Fibroblast of mammary gland (primary cell): ENCODE measurements at places on chromosomes 7 and 10.
A peak's percentile ranks its signal among the peaks of the same experiment; 100 is the strongest.

- DNase-seq, result no peak
Observed at GRCh38 chr7:51308696-51309095, 7.9 kb downstream of the COBL start.

GRCh38 chr10:103967448-103968071 lies 620 bp downstream of the SLK start:
- DNase-seq, result peak; percentile 30

- peak; percentile 77 for DNase-seq
Observed at GRCh38 chr10:96073722-96074121, 30.3 kb downstream of the CCNJ start.

DNA sequence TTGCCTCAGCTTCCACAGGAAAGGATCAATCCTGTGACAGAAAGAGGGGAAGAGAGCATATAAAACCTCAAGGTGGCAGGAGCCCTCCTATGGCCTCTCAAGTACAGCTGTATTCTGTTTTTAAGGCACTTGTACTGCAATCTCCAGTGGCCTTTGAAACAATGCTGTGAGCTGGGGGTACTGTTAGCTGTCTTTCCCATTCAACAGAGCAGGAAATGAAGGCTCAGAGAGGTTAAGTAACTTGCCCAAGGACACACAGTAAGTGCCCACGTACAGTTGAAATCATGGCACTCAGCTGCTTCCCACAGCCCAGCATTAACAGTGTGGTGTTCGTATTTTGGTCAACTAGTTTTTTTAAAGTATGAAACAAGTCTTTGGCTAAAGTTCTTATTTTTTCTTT lies 34.0 kb downstream of the DUSP5 start:
- DNase-seq, result no peak

DNA sequence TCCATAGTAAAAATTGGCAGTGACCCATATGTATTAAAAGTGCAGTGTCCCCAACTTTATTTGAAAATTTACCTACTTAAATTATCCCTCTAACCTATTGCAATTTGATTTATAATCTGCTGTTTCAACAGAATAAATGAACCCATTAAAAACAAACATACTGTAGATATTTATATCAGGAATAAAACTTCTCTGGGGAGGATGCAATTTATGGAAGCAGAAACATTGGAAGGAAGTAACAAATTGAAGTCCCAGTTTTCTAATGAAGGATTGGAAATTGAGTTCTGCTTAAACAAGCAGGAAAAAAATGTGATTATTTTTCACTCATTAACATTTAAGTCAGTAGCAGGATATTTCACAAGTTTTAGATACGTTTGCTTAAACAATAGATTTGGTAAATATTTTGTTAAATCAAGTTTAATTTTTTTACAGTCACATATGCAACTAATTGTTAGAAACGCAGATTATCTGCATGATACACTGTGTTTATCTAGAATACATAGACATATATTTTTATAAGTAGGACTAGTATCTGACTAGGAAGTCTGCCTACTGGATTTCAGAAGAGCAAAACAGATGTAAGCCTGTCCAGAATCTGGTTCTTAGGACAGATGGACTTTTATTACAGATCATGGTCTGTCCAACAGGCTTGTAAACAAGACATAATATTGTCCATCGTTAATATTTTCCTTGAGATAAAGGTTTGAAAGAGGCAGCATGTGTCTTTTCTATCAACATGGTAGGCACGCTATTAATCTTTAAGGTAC lies 5.3 kb downstream of the AGMO start:
- no peak for DNase-seq

DNA sequence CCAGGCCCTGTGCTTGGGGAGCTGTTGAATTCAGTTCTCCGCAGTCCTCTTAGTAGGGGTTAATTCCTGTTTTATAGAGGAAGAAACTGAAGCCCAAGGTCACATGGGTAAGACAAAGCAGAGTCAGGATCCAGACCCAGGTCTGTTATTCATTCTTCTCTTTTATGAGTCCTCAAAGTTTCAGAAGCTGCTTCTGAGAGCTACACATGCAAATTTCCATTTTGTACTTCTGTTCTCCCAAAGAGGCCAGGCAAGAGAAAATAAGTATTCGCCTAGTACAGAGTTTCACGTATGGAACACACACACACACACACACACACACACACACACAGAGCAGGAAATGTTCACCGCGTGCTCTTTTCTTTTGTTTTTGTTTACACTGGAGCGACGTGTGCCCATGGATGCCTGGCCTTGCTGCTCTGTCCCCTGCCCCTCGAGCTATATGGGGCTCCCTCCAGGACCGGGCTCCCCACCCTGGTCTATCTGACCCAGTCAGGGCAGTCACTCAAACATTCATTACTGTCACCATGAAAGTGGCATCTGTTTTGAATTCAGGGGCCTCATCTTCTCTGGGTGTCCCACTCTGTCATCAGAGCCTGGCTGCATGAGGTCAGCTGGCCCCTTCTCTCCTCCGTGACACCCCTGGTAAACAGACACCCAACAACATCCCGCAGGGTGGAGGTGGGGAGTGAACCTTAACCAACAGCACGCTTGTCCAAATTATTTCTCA lies 84.4 kb downstream of the TNS3 start:
- no peak for DNase-seq

- no peak for DNase-seq
Observed at GRCh38 chr10:75406462-75407223, 5.1 kb upstream of the ZNF503 start.

DNA sequence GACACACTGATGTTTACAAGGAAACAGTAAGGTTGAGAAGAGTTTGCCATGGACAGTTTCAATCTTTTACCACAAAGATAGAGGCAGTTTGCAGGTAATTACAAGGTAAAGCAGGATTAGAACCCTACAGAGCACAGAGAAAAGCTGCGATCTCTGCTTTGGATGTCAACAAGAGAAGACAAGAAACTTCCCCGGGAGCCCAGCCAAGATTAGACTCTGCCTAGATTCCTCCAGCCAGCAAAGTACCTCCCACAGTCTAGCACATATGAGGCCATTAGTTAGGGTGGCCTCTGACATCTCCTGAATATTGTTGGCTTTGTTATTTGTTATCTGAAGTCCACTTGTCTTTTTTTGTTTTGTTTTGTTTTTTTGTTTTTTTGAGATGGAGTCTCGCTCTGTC lies 178.1 kb downstream of the CALN1 start:
- DNase-seq, result no peak

GRCh38 chr10:60663850-60664249 lies 114.4 kb upstream of the CDK1 start:
- DNase-seq, result no peak

- no peak for DNase-seq
Observed at GRCh38 chr10:105702211-105702610, 1061.1 kb downstream of the SORCS3 start.

DNA sequence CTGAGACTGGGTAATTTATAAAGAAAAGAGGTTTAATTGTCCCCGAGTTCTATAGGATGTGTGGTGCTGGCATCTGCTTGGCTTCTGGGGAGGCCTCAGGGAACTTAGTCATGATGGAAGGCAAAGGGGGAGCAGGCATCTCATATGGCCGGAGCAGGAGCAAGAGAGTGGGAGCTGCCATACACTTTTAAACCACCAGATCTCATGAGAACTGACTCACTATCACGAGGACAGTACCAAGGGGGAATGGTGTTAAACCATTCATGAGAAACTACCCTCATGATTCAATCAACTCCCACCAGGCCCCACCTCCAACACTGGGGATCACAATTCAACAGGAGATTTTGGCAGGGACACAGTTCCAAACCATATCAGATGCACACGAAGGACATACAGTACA lies 199.9 kb upstream of the DPP6 start:
- DNase-seq, result no peak

DNA sequence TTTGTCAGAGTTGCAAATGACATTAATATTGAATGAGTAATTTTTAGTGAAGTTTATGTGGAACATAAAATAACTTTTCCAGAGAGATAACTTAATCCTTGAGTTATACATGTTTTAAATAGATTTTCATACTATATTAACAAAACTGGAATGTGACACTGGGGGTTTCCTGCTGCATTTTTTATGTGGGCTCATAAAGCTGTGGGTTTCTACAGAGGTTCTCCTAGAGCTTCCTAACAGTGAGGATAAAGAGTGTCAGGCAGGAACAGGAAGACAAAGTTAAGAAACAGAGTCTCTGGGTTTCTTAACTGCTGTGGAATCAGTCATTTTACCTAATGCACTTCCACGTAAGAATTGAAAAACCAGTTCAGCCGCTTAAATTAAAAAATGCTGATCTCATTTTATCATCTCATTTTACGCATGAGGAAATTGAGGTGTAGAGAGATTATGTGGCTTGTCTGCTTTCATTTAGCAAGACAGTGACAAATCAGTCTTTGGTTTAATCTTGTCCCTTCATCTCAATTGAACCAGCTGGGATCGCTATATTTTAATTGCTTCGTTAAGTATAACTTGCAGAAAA lies 5.0 kb downstream of the CD36 start:
- no peak for DNase-seq

DNA sequence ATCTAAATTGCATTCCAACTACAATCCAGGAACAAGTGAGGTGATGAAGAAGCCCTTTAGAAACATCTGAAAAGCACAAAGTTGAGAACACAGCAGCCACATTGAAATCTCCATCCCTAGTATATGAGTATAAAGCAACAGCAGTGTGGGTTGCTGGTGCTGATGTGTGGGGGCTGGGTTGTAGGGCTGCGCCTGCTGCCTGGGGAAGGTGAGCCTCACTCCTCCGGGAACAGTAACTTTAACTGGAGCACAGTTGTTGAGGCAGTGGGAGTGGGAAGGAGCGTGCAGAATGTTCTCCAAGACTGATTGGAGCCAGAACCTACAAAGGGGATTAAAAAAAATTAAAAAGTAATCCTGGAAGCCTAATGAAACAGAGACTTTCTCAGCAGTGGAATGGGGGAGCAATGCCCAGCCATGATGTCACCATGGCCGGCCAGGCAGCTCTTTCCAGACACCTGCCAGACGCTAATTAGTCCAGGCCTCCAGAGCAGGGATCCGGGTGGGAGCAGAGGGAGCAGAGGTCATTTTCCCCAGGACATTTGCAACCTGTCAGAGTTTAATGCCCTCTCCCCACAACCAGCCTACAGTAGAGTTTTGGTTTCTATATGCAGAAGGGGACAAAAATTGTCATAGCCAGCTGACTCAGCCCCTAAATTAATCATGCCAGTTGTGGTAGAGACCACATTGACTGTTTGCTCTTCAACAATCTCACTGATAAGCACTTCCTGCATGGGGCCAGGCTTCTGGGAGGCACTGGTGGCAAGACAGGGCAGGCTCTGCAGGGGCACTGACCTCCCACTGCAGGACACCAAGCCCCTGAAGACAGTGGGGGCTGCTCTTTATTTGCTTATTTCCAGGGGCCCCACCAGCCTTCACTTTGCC lies 133.0 kb upstream of the ZNF32 start:
- no peak for DNase-seq

GRCh38 chr10:74708246-74708645 lies 118.2 kb upstream of the KAT6B start:
- no peak for DNase-seq

DNA sequence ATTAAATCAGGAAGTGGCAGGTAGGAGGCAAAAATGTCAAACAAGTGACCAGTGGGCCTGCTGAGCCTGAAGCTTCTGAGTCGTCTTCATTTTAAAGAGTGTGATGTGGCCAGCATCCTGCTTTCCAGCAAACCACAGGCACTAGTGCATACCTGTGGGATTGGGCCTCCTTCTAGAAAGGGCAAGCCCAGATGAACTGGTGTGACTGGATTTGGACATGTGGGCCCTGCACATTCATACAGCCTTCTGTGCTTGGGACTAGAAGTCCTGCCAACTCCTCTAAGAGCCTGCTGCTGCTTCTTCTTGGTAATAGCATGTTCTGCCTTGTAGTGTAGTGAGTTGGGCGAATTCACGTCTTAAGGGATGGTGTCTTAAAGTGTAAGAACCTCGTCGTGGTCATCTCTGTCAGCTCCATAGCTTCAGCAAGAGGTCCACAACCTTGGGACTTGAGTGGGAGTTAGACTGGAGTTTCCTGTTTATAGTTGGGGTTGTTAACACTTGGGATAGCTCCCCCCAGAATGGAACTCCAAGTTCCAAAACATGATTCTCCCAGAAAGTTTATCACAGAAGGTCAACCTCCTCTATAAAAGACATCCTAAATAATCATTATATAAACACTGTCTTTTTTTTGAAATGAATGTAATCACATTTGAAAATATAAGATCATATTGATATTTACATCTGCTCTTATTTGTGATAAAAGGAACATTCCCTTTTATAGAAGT lies 11.2 kb downstream of the BMPER start:
- DNase-seq, result peak; percentile 33

DNA sequence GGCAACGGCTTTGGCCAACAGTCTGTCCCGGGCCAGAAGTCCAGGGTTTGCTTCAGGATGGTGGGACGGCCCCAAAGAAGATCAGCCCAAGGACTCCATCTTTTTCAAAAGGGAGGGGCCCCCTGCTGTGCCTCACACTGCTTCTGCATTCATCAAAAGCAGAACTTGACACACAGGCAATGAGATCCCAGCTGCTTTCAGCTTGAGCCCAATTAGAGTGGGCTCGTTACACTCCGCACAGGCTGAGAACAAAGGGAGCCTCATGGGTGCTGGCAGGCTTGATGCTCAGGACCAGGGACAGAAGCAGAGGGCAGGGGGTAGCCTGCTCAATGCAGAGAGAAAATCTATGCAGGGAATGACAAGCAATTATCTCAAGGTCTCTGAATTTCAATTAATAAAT lies 45.5 kb downstream of the VOPP1 start:
- DNase-seq, result no peak

DNA sequence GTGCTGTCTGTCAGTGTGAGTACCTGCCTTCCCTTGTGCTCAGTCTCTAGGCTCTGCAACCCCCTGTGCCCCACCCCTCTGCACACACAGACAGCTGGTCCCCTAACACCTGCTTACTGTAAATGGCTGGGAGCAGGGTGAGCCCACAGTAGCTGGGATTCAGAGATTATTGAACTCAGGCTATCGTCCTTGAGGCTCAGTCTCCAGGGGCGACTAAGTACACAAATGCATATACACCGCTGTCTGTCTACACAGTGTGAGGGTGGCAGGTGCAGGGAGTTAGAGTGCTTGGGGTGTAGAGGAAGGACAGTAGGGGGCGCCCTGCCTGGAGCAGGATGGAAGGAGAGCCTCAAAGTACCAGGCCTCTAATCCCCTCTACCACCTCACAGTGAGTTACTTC lies 12.9 kb downstream of the UPP1 start:
- DNase-seq, result no peak

GRCh38 chr7:158784270-158784669 lies 45.0 kb downstream of the ESYT2 start:
- DNase-seq, result no peak

DNA sequence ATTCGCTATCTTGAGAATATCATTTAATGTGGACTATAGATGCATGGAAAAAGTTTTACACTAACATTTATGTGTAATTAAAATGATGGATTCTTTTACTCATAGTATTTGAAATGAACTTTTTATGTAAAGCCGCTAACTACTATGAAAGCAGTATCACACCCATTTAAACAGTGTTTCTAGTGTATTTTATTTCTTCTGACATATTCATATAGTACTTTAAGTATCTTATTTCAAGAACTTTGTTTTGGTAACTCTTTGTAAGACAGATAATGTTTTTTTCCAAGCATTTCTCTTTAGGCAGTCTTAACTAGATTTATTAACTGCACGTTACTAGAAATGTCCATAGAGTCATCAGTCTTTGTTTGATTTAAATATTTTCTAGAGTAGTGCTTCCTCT lies 12.5 kb upstream of the ARMC3 start:
- no peak for DNase-seq
